ENCODE measurements at places on chromosomes 13 and 19. TPM values are rescaled to one million over a fixed set of nuclear protein-coding genes. Genes with fewer than 3 reads are reported as not detected.

DNA sequence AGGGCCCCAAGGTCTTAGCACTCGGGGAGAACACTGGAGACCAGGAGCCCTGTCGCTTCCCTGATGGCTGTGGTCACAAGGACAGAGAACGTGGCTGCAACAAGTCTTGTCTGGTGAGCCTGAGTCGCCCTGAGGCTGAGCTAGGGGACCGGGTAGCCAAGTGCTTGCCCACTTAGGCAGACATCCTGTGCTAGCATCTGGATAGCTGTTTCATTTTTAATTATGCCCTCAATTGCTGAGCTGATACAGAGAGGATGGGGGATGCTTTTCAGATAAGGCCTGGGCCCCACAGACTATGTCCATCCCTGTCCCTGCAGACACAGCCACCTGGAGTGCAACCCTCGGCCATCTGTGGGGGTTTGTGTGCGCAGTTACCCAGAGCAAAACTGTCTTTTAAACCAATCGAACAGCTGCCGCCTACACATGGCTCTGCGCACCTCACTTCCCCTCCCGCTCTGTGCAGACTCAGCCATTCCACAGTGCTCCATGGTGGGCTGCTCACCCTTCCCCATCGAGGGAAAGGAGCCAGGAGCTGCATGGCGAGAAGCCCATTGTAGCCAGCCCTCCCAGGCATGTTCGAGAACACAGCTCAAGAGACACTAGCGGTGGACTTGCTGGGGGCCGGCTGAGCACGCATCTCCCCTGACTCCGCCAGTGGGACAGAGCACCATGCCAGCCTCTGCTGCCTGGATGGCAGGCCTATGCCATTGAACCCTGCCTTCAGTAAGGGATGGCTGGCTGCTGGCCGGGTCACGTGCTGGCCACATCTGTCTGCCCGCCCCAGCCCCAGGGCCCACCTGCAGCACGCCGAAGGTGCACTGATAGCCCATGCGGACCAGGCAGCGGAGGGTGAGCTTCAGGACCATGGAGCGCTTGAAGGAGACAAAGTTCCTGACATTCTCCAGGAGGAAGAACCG, 19.4 kb upstream of the EIF3G start:
- DNase-seq = no peak

- no peak for DNase-seq
Observed at GRCh38 chr19:10107817-10108367, 1.7 kb downstream of the PPAN start.

Gene PEAK3
- total RNA-seq = under 0.01 TPM

GRCh38 chr19:44636439-44637389, 7.0 kb upstream of the PVR start:
- no peak for DNase-seq

DNA sequence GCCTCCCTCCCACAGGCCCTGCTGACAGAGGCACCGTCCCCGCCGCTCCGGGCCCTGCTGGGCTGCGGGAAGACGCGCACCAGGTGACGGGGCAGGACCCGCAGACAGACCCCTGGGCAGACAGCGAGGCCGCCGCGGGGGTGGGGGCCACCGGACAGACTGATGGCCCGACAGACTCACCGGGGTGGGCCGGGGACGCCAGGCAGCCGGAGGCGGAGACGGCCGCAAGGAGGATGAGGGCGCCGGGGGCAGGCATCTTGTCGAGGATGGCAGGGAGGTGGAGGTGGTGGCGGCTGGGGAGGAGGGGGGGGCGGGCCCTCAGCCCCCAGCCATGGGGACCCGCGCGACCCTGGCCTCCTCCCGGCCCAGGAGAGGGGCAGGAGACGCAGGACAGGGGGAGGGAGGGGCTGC, 309 bp downstream of the LMTK3 start:
- no peak for DNase-seq

DNA sequence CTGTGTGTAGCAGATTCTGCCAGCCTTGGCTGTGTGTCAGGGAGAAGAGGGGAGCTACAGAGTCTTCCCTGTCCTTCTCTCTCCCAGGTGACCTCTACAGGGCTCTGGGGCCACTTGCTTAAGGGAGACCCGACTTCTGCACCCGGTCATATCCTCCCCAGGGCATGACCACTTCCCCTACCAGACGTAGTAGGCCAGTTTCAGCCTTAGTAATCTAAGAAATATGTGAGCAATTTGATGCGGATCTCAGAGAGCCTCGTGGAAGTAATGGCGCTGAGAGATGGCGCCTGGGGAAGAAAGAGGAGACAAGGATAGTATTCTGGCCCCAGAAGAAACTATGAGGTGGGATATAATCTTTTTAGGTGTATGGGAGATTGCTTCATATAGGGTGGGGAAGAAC, 41.9 kb downstream of the NFIX start:
- peak; percentile 76 for DNase-seq

GRCh38 chr13:110571896-110572777, 10.6 kb upstream of the RAB20 start:
- DNase-seq = no peak

Gene TINCR
- not detected for total RNA-seq

Gene ZNF471
- 1.9 TPM for total RNA-seq

DNA sequence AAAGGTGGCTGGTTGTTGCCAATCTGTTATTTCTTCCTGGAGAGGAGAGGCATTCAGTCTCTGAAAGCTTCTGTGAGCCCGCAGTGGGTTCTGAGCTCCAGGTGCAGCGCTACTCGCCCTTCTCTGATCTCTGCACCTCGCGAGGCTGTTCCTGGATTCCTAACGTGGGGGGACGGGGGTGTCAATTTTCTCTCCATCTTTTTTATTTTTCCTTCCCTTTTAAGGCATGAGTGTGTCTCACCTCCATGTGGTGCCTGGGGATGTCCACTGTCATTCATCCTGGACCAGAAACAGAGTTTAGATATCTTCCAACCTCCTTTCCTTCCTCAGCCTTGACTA, 626 bp downstream of the ZNF233 start:
- no peak for DNase-seq

DNA sequence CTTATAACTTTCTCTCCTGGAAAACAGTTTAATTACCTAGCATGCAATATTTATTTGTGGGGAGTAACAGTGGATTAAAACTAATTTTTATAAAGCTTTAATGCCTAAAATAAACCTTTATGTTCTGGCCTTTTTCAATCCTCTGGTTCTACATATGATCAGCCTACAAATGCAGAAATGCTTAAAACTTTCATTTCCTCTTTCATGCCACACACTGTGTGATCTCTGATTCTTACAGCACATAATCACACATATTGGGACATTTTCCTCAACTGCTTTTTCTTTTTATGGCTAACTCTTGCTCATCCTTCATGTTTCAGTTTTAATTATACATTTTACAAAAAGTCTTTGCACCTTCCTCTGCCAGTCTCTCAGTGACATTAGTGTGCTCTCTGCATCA, 910.8 kb upstream of the SLITRK6 start:
- DNase-seq = no peak

DNA sequence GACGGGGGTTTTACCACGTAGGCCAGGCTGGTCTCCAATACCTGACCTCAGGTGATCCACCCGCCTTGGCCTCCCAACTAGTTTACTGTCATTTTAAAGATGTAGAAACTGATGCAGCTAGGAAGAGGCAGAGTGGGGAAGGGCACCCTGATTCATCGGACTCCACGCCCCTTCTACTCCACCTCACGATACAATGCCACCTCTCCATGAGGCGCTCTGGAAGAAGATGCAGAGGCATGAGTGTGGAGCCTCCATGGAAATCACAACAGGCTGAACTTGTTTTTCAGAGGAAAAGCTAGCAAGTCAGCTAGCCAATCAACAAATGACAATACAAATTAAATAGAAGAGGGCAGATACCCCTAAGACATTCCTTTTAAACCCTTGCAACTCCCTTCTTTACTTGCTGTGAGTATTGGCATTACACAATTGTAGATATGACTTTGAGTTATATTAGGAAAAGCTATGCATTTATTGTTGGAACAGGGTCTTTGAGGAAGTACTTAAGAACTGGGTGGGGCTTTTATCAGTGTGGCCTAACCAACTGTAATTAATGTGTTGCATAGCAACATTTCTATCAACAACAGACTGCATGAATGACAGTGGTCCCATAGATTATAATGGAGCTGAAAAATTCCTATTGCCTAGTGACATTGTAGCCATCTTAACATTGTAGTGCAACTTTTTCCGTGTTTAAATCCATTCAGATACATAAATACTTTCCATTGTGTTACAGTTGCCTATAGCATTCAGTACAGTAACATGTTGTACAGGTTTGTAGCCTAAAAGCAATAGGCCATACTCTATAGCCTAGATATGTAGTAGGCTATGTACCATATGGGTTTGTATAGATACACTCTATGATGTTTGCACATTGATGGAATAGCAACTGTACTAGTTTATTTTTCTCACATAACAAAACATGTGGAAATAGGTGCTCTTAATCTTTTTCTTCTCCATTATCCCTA, 17.6 kb downstream of the WDFY2 start:
- no peak for DNase-seq

DNA sequence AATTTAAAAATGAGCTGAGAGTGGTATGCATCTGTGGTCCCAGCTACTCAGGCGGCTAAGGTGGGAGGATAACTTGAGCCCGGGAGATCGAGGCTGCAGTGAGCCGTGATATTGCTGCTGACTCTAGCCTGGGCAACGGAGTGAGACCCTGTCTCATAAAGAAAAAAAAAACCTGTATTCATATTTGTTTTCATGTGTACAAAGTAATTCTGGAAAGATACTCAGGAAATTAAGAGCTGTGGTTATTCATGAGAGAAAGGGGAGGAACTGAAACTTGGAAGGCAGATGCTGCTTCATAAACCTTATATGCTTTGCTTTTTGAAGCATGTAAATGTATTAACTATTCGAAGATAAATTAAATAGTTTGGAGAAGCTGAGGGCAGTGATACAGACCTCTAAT, 8.8 kb upstream of the RLN3 start:
- no peak for DNase-seq

GRCh38 chr19:18647807-18648206, 11.0 kb downstream of the KLHL26 start:
- no peak for DNase-seq

GRCh38 chr13:35211949-35212348, 264.5 kb downstream of the MAB21L1 start:
- DNase-seq = no peak

DNA sequence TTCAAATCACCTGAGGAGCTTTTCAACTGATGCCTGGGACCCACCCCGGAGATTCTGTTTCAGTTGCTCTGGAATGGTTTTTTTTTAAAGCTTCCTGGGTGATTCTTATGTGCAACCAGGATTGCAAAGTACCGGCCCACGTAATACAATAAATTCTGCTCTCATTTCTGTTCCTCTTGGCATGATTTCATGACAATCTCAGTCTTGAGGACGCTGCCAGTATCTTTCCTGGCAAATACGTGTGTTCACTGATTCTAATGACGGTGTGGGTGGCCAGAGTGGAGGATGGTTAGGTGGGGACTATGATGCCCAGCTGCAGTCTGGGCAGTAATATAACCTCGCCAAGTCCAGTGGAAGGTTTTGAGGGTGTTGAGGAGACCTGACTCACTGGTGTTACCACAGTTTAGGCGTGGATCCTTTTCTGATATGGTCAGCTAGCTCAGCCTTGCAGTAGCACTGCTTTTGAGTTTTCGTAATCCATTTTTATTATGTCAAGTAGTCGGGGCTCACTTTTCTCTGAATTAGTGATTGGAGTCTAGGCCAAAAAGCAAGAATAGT, 49.4 kb downstream of the FAM124A start:
- DNase-seq = no peak

DNA sequence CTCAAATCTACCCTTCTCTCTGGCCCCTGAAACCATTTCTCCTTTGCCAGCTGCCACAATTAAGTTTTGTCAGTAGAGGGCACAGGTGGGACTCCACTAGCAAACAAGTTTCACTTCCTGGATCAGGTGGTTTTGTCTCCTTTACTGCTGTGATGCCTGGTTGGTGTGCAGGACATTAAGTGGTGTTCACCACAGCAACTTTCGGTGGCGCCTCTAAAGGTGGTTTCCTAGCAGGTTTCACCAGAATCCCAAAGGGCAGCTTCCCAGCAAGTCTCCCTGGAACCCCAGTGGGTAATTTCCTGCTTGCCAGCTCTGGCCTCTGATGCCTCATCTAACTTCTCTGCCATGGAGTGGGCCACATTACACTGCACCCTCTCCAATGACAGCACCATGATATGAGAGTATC, 16.6 kb downstream of the MED4 start:
- DNase-seq = no peak

Gene ZNF556
- 0.32 TPM for total RNA-seq

- DNase-seq = no peak
Observed at GRCh38 chr19:35291259-35291658, 702 bp upstream of the MAG start.

- DNase-seq = no peak
Observed at GRCh38 chr13:109476001-109476400, 310.4 kb downstream of the IRS2 start.

DNA sequence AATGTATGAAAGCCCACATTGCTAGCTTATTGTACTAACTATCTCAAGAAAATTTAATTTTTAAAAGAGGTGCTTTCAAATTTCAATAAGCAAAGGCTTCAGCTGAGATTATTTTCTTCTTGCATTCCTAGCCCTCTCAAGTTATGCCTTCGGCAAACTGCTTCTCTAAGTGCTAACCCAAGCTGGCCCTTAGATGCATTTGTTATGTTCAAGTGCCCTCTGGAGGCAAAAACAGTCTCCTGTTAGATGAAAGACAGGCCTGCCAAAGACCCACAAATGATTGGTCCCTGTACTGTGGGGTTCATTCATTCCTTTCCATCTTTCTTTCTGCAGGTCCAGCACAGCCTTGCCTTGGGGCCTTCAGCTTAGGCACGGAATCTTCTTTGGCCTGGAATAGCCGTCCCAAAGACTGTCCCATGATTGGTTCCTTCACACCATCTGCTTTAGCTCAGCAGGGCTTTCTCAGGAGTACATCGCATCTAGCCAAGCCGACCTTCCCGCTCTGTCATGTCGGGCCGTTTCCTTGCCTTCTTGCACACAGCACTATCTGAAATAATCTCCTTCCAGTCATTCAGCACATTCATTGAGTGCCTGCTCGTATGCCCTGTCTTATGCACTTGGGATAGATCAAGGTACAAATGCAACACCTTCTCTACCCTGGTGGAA, 26.4 kb upstream of the TPTE2 start:
- peak; percentile 69 for DNase-seq

DNA sequence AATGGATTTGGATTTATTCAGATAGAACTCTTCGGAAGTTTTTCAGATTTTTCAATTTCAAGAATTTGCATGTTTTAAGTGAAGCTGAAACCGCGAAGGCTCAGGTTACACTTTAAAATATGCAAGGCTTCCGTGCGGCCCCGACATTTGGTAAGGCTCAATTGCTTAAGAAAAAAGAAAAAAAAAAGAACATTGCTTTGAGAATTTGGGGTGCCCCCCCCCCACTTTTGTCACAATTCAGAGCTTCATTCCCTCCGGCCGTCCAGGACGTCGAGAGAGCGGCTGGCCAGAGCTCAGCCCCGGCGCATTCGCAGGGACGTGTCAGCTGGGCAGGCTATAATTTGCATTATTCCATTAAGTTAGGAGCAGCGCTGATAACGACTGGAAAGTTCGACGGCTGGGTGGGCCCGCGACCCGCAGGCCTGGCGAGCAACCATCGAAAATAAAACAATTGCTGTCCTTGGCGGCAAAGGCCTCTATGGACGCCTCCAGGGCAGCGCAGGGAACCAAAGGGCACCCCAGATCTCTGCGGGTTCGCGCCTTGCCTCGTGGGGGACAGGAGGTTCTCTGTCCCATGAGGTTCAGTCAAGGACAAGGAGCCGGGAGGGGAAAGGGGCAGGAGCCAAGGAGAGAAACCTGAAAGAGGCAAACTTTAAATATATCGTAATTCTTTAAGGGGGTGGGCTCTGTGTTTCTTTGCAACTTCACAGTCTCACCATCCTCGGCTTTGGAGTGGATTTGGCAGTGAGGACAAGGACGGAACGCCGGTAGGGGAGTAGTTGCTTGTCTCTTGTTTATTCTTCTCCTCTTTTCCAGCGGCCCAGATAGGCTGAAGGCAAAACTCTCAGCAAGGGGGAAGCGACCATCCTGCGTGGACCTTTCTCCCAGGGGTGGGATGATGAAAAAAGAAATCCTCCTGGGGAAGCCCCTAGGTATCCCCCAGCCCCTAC, 7.0 kb downstream of the SOX21 start:
- DNase-seq = peak; percentile 8

Data from fibroblast of villous mesenchyme (primary cell).